Inflammatory macrophage treated with lipopolysaccharide for 1 hour (primary cell): ENCODE measurements at places on chromosomes 3 and 15.
A peak's percentile ranks its signal among the peaks of the same experiment; 100 is the strongest.

DNA sequence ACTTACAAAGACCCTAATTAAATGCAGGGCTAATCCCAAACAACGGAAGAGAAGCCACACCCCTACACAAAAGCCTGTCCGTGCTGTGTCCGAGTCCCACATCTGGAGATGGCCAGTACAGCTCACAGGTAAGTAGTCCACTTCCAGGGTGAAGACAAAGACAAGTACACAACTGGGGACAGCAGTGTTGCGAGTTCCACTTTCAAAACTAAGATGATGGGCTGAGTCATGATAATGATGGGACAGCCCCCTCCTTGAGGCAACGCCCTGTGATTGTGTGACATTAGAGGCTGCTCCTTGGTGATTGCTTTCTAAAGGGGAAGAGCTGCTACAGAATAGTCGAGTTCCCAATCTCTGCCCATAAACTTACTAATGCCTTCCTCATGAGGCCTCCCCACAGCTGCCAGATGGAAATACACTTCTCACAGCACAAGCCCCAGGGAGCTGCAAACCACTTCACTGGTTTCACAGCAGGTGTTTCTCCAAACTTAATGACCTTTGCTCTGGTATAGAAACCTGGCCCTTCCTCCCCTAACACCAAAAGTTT lies 27.6 kb downstream of the RFT1 start:
- peak; percentile 87 for DNase-seq

- DNase-seq, result no peak
Measured at GRCh38 chr3:108022256-108023150, 68.3 kb downstream of the CD47 start.

GRCh38 chr3:160765211-160765610 lies 9.2 kb downstream of the PPM1L start:
- DNase-seq, result no peak

DNA sequence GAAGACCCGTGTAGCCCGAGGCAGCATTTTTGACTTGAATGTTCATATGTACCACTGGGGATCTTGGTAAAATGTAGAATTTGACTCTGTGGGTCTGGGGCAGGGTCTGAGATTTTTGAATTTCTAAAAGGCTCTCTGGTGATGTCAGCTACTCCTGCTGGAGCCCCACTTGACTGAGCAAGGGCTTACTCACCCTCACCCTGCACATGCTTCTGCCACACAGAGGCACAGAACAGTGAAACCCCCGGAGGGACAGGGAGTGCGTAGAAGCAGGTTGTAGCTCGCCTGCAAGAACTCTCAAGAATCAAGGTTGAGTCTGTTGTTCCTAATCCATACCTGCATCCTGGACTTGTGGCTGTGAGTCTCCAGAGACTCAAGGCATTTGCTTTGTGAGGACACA lies 41.1 kb downstream of the SLCO3A1 start:
- no peak for DNase-seq

GRCh38 chr15:93307513-93307912 lies 218.5 kb upstream of the RGMA start:
- DNase-seq, result no peak

- no peak for DNase-seq
Measured at GRCh38 chr3:177802151-177802900, 605.0 kb upstream of the TBL1XR1 start.

- DNase-seq, result no peak
Measured at GRCh38 chr3:29440413-29441305, 159.8 kb downstream of the RBMS3 start.

- peak; percentile 2 for DNase-seq
Measured at GRCh38 chr15:73851689-73852088, 21.7 kb upstream of the TBC1D21 start.

- DNase-seq, result no peak
Measured at GRCh38 chr3:128588147-128588546, 62.5 kb downstream of the RPN1 start.

GRCh38 chr3:35986161-35986560 lies 346.8 kb downstream of the ARPP21 start:
- DNase-seq, result no peak

DNA sequence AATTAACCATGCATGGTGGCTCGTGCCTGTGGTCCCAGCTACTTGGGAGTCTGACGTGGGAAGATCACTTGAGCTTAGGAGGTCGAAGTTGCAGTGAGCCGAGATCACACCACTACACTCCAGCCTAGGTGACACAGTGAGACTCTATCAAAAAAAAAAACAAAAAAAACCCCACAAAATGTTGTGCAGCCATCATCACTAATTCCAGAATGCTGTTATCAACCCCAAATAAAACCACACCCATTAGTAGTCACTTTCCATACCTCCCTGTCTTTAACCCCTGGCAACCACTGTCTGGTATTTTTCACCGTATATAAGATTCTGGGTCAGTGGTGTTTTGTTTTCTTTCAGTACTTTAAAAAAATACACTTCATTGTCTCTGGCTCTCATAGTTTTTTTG lies 16.6 kb downstream of the HMCES start:
- no peak for DNase-seq

GRCh38 chr3:47476644-47477199 lies 981 bp upstream of the SCAP start:
- no peak for DNase-seq

- no peak for DNase-seq
Measured at GRCh38 chr3:2578560-2578959, 479.9 kb downstream of the CNTN4 start.

DNA sequence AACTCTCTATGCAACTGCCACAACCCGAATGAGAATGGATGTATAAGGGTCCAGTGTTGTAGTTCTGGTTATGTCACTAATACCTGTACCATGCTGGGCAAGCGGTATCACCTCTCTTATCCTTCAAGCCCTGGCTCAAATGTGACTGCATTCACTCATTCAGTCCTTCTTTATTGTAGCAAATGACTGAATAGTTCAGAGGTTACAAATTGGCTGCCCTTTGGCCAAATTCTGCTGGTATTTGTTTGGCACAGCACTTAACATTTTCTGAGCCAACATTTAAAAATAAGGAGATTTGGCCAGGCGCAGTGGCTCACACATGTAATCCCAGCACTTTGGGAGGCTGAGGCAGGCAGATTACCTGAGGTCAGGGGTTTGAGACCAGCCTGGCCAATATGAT lies 47.5 kb downstream of the DLEC1 start:
- DNase-seq, result no peak
